ENCODE measurements at places on chromosomes 1 and 21.

DNA sequence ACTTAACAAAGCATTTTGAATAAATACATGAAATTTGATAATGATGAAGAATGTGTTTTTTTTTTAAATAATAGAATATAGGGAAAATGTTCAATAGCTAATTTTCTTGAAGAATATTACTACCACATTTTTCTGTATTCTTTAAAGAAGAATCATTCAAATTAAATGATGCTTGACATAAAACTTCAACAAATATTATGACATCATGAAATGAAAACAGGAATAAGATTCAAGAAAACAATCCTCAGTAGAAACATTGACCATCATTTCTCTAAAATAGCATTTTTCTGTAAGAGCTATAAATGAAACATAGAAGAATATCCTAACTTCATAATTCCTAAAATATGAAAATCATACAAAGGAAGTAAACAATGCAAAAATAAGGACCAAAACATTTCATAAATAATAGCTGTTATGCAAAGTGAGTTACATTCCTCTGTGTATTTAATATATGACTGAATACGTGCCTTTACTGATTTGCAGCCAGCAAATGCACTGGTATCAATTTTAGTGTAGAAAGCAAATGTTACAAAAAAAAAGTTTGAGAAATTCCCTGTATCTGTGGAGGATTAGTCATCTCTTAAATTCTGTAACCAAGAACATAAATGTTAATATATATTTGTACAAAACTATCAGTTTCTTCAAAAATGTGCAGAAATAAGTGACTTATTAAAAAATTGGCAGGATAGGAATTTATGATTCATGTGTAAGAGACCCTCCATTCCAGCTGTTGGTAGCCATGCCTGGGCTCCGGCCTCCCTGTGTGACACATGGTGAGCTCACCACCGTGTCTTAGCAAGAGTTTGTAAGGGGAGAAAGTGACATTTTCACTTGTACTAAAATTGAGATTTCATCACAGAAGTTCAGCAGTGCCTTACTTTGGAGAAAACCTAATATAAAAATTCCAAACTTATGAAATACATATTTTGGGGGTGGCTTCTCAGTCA, 15.0 kb upstream of the PTPN14 start:
- no peak for DNase-seq

GRCh38 chr1:93652323-93652949, 29.2 kb downstream of the BCAR3 start:
- DNase-seq = no peak

GRCh38 chr1:232937741-232938375, 12.6 kb upstream of the NTPCR start:
- no peak for DNase-seq

DNA sequence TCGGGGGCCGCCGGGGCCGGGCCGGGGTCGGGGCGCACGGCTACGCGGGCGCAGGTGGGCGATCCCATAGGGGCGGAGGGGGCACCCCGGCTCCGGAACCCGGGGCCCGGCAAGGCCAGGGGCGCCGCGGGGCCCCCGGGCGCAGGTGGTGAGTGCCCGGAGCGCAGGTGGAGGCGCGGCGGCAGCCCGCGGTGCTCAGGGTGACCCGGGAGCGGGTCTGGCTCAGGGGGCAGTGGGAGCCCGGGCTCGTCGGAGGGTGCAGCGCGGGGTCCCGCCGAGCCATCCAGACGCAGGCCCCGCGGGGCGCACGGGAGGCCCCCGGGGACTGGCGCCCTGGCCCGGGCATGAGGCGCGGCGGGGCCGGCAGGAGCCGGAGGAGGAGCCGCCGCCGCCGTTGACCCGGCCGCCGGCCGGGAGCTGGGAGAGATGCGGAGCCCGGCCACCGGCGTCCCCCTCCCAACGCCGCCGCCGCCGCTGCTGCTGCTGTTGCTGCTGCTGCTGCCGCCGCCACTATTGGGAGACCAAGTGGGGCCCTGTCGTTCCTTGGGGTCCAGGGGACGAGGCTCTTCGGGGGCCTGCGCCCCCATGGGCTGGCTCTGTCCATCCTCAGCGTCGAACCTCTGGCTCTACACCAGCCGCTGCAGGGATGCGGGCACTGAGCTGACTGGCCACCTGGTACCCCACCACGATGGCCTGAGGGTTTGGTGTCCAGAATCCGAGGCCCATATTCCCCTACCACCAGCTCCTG, 489 bp downstream of the CELSR2 start:
- no peak for DNase-seq

DNA sequence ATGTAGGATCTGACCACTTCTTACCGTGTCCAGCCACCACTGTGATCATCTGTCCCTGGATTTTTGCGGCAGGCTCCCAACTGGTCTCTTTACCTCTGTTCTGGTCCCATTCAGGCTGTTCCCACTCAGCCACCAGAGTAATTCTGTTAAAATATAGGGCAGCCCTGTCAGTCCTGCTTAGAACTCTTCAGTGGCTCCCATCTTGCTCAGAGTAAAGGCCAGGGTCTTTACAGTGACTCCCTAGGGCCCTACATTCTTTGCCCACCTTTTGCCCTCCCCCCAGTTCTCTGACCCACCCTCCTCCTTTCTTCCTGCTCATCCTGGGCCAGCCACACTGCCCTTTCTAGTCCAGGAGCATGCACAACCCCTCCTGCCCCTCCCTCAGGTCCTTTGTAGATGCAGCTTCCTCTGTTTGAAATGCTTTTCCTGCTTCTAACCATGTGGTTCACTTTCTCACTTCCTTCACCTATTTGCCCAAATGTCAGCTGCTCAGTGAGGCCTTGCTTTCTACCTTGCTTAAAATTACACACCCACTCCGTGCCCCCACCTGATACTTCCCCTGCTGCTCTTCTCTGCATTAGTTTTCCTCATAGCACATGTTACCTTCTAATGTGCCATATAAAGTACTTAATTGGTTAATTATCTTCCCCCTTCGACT, 7.8 kb downstream of the UBIAD1 start:
- DNase-seq = no peak

DNA sequence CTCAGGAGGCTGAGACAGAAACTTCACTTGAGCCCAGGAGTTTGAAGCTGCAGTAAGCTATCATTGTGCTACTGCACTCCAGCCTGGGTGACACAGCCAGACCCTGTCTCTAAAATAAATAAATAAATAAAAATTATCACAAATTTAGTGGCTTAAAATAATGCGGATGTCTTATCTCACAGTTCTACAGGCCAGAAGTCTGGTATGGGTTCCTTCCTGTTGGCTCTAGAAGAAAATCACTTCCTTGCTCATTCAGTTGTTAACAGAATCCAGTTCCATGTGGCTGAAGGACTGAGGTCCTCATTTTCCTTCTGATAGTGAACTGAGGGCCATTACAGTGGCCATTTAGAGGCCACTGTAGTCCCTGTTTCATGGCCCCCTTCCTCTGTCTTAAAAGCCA, 94.6 kb upstream of the S1PR1 start:
- DNase-seq = no peak

DNA sequence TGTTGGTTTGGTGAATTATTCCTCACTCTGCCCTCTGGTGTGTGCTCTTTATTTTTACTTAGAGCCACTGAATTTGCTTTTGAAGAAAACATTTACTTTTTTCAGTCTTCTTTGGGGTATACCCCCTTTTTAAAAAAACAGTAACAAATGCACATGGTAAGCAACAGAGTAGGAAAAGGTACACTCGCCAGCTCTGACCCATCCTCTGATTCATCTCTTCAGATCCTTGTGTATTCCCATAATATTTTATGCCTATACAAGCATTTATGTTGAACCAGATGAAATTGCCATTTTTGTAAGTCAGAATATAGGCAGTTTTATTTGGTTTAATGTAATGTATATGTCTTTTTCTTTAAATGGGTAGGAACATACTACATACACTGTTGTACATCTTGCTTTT, 28.3 kb downstream of the TTC3 start:
- no peak for DNase-seq

- no peak for DNase-seq
These were observed 16.7 kb downstream of the PALMD start for GRCh38 chr1:99662539-99663080.

- no peak for DNase-seq
These were observed 51.0 kb downstream of the LPAR3 start for GRCh38 chr1:84841971-84842370.

DNA sequence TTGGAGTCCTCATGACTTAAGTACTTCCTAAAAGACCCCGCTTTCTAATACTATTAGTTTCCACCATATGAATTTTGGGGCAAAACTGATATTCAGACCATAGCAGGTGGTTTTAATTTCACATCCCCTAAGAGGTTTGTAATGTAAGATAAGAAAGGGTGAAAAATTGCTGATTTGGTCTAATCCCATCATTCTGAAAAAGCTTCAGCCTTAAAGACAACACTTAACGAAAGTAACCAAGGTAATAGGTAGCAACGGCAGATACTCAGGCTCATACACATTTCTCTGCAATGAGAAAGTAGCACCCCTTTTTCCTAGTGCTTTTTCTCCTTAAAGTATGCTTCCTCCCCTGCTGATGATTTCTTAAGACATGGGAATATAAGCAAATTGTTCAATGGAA, 376.9 kb upstream of the LYPLAL1 start:
- DNase-seq = no peak

GRCh38 chr1:31901838-31902509, 36.2 kb downstream of the PTP4A2 start:
- DNase-seq = no peak

DNA sequence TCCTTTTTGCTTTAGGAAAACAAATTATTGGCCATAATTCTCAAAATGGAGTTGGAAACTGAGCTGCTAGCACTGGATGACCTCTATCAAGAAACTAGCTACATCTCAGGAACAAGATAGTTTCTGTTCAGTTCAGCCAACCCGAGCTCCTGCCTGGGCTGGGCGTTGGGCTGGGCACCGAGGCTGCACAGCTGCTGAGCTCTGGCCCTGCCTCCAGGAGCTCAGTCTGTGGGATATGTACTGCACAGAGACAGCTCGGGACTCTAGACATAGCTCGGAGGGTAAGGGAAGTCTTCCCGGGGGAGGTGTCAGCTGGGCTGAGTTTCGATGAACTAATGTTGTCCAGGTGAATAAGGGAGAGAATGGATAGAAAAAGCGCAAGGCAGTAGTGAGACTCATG, 24.5 kb upstream of the SLC1A7 start:
- no peak for DNase-seq

DNA sequence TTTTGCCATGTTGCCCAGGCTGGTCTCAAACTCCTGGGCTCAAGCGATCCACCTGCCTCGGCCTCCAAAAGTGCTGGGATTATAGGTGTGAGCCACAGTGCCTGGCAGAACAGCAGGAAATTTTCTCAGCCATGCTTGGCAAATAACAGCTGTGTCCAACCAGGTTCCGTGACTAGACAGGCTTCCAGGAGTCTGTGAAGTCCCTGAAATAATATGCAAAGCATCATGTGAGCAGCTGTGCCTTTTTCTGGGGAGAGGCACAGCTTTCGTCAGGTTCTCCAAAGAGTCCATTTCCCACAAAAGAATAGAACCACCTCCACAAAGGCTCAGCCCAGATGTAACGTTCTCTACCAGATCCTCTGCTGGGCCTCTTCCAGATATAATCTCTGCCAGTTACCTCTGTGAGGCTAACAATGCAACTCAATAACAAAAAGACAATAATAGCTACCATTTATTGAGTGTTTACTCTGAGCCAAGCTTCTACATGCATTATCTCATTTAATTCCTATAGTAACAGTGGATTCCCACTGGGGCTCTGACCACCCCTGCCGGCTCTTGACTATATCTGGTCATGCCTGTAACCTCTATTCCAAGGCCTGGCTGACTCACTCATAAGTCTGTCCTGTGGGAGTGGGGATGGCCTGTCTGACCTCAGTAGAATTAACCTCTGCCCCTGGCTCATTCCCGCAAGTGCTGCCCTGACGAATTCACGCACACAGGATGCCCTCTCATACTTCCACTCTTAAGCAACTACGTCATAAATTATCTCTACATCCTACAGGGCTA, 4.0 kb upstream of the NKAIN1 start:
- no peak for DNase-seq

DNA sequence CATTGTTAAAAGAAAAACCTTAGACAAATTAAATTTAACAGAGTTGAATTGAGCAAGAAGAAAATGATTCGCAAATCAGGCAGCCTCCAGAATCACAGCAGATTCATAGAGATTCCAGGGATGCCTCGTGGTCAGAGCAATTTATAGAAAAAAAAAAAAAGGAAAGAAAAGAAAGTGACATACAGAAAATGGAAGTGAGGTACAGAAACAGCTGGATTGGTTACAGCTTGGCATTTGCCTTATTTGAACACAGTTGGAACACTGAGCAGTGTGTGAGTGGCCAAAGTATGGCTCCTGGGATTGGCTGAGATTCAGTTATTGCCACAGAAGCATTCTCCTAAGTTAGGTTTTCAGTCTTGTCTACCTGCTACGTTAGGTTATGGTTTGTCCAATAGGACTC, 9.1 kb upstream of the C21orf91 start:
- DNase-seq = no peak

DNA sequence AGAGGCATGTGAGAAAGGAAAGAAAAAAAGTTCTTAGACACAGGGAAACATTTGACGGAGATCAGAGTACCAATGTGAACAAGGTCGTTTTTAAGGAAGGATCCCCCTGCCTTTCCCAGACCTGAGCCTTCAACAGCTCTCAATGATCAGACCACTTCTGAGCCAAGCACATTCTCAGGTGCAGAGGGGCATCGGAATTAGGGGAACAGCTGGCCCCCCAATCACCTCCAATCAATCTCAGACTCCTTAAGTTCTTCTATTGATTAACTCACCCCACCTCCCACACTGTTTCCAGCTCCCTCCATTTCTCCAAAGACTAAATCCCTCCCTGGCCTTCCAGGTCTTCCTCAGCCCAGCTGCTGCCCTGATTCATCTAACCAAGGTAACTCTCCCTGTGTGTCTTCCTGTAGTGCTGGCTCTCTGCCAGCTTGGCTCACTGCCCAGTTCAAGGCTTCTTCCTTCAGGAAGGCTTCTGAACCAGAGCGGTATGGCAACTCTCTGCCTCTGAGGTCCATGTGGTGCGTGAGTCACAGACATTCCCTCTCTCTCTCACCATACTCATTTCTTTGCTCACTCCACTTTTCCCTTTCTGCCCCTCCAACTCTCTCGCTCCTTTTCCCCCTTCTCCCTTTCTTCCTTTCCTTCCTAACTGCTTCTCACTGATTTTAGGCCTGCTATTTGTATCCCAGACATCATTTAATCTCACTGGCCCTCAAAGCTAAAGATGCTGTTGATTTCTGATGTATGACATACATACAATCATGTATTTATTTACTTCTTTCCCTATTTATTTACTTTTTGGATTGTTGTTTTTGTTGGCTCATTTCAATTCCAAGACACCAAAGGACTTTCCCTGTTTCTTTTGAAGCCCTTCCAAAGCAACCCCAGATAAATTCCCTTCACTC, 18.1 kb downstream of the CFAP45 start:
- no peak for DNase-seq

GRCh38 chr1:204190212-204191211, 5.8 kb downstream of the KISS1 start:
- peak; percentile 63 for DNase-seq

DNA sequence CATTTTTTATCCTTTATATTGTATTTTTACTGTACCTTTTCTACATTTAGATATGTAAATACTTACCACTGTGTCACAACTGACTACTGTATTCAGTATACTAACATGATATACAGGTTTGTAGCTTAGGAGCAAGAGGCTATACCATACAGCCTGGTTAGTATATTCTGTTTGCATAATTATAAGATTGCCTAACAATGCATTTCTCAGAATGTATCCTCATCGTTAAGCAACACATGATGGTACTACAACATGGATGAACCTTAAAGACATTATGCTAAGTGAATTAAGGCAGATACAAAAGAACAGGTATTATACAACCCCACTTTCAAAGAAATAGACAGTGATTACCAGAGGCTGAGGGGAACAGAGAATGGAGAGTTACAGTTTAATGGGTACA, 62.7 kb downstream of the RUSC1 start:
- no peak for DNase-seq
